ENCODE measurements at places on chromosomes 5 and 9. TPM values are rescaled to one million over a fixed set of nuclear protein-coding genes. Genes with fewer than 3 reads are reported as not detected.

GRXCR2 gene
- not detected for total RNA-seq

- no peak for DNase-seq
These were observed 2.9 kb downstream of the KCNV2 start for GRCh38 chr9:2720179-2720654.

DNA sequence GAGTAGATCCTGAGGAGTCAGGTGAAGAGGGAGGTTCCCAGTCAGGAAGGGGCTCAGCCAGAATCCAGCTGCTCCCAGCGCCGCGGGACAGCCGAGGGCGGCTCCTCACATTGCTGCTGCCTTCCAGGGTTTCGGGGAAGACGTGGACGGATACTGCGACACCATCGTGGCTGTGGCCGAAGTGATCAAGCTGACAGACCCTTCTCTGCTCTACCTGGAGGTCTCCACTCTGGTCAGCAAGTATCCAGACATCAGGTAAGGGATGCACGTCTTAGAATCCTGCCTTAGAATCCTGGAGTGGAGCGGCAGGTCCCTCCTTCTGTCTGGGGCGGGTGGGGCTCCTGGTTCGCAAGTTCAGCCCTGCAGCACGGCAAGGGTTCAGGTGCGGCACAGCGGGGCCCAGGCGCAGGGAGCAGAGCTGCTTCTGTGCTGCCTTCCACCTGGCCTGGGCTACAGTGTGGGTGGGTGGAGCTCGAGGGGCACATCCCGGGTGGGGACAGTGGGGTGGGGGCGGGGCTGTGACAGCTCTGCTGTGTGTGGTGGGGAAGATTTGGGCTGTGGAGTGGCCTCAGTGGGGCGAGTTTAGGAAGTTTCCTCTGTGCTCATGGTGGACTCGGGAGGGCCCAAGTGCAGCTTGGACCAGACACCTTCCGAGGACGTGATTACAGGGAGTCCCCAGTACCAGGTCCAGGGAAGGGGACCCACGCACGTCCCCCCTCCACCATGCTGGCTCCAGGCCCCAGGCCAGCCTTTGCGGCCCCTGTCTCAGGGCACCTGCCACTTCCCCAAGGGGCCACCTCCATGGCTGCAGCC lies 22.8 kb downstream of the EXOC3 start:
- DNase-seq, result no peak

GRCh38 chr5:79346420-79346824 lies 110.5 kb downstream of the JMY start:
- no peak for DNase-seq

CARTPT gene
- not detected for total RNA-seq

- DNase-seq, result no peak
These were observed 66.1 kb downstream of the PAX5 start for GRCh38 chr9:36967997-36968396.

PCDHGB7 gene
- 7.0 TPM for total RNA-seq

PCDHGA10 gene
- total RNA-seq, result 18.4 TPM

- no peak for DNase-seq
These were observed 26.5 kb downstream of the NANS start for GRCh38 chr9:98083061-98083501.

DNA sequence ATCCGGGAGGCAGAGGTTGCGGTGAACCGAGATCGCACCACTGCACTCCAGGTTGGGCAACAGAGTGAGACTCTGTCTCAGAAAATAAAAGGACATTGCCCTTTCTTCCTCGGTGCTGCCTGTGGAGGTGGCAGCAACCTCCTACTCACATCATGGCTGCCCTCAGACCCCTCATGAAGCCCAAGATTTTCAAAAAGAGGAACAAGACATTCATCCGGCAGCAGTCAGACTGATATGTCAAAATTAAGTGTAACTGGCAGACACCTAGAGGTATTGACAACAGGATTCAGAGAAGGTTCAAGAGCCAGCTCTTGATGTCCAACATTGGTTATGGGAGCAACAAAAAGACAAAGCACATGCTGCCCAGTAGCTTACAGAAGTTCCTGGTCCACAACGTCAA lies 12.6 kb upstream of the PAX5 start:
- no peak for DNase-seq

DMRT2 gene
- total RNA-seq, result 0.55 TPM

DNA sequence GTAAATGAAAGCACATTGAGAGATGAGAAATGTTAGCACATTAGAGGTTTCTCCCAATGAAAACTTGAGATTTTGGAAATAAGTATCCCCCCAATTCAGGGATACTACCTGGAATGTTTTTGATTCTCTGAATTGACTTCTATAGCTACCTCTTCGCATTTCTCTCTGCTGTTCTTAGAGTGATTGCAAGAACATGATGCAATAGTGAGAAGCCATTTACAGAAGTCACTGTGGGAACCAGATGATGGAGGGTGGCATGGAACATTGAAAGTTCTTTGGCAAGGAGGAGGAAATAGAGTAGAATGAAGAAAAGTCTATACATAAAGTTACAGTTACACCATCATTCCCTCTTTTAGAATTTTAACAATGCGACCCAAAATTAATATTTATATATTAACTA lies 9.2 kb downstream of the NPR3 start:
- no peak for DNase-seq

GRCh38 chr5:93721071-93721470 lies 20.3 kb downstream of the POU5F2 start:
- DNase-seq, result no peak

- DNase-seq, result no peak
These were observed 15.7 kb downstream of the USP20 start for GRCh38 chr9:129850821-129851550.

GRCh38 chr5:14464671-14465070 lies 116.9 kb upstream of the OTULINL start:
- no peak for DNase-seq

RNF180 gene
- 5.0 TPM for total RNA-seq

- no peak for DNase-seq
These were observed 719.0 kb downstream of the PTPRD start for GRCh38 chr9:9893837-9894236.

SH3GL2 gene
- total RNA-seq, result 1.1 TPM

GRCh38 chr9:132789719-132790118 lies 88.4 kb downstream of the AK8 start:
- no peak for DNase-seq

GRCh38 chr5:120062515-120062917 lies 401.6 kb upstream of the PRR16 start:
- DNase-seq, result no peak

N4BP3 gene
- 1.4 TPM for total RNA-seq

- no peak for DNase-seq
These were observed 1075.9 kb downstream of the NR2F1-AS1 start for GRCh38 chr5:92505145-92505544.

SLC45A2 gene
- 0.36 TPM for total RNA-seq

IFNB1 gene
- total RNA-seq, result not detected

DNA sequence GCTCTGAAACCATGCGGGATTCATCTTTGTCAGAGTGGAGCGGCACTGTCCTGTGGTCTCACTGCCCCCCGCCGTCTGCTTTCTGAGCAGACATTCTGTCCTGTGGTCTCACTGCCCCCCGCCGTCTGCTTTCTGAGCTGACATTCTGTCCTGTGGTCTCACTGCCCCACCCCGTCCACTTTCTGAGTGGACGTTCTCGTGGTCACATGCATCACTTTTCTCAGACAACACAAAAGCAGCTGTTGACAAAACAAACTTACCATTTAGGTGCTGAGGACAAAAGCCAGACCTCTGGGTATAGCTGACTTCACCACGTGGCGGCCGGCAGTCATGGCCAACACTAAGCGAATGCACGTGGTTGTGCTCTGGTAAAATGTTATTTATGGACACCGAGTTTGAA lies 2.8 kb downstream of the LRRC14B start:
- DNase-seq, result no peak

- no peak for DNase-seq
These were observed 64.1 kb downstream of the AMBP start for GRCh38 chr9:114014044-114014443.

GRCh38 chr9:126419475-126419874 lies 92.8 kb downstream of the MVB12B start:
- no peak for DNase-seq

- no peak for DNase-seq
These were observed 17.3 kb downstream of the VAV2 start for GRCh38 chr9:133974631-133975341.

- DNase-seq, result no peak
These were observed 99.7 kb upstream of the KIF2A start for GRCh38 chr5:62206150-62206829.

- no peak for DNase-seq
These were observed 54.8 kb upstream of the HMHB1 start for GRCh38 chr5:143757116-143757515.

SPINK7 gene
- total RNA-seq, result not detected

DNA sequence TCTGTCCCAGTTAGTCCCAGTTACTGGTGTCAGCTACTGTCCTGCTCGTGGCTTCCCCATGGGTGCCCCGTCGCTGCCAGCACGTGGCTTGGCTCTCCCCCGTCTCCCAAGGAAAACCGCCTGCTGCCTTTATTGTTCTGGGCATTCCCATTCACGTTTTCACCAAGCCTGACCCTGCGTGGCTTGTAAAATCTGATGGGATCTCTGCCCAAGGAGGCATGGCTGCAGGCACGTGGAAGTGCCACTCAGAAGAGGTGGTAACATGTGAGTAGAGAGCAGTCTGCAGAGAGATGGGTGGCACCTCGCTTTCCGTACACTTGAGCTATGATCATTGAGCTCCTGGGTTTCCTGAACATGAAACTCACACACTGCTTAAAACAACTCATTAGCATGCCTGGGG lies 429.2 kb upstream of the KLF4 start:
- DNase-seq, result no peak

DNA sequence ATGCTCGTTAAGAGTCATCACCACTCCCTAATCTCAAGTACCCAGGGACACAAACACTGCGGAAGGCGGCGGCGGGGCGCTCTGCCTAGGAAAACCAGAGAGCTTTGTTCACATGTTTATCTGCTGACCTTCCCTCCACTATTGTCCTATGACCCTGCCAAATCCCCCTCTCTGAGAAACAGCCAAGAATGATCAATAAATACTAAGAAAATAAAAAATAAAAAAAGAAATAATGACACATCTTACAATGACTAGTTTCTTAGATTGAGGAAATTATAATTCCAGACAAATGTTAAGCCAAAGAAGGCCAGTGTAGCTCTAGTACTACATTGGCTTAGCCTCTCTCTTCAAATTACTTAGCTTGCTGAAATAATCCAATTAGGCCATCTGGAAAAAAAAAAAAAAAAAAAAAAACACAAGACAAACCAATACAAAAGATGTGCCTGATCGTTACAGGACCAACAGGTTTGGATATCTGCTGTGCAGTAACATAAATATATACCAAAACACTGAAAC lies 58.0 kb downstream of the ANXA2R start:
- no peak for DNase-seq

SH3TC2 gene
- total RNA-seq, result 9.3 TPM

- DNase-seq, result no peak
These were observed 232.0 kb upstream of the FBXL7 start for GRCh38 chr5:15267966-15268365.

DNA sequence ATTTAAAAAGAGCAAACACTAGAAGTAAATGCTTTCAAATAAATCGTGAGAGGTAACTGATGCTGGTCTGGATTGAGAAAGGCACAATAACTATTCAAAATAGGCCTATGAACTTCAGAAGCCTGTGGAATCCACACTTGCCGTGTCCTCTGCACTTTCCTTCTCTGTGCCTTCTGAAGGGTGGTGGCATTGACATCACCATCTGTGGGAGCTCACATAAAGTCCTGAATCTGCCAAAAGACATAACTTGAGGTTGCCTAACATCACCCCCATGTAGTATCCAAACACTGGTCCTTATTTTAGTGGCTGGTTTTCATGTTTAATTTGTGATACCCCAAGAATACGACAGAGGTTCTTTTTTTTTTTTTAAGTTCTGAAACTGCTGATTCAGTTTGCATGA lies 59.8 kb downstream of the IRF1 start:
- no peak for DNase-seq

PPP1R2B gene
- total RNA-seq, result not detected

FGF1 gene
- total RNA-seq, result not detected

DNA sequence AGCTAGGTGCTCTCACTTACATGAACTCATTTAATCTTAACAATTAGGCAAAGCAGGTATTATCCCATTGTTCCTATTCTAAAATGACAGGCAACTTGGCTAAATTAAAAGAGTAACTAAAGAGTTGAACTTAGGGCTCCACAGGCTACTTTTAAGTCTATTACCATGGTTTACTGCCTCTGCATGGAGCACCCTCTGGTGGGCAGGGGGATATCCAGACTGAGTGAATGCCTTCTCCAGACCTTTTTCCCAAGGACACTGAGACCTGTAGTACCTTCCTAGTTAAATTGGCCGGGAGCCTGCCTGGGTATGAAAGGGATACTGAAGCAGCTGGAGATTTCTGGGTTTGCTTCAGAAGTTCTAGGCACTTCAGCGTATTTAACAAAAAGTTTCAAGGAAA lies 238.1 kb downstream of the ELAVL2 start:
- no peak for DNase-seq

VLDLR gene
- total RNA-seq, result 20.3 TPM

DNA sequence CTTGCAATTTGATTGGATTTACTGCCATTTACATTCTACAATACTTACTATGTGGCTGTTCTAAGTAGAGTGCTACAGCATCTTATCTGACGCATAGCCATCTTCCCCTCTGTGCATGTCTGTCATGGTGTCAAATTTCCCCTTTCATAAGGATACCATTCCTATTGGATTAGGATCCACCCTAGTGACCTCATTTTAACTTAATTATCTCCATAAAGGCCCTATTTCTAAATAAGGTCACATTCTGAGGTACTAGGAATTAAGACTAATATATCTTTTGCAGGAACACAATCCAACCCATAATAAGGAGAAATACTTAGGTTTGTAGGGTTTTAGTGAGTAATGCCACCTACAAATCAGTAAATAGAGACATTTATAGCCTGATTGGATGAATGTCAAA lies 268.0 kb downstream of the ADAMTSL1 start:
- DNase-seq, result no peak

- DNase-seq, result no peak
These were observed 116.7 kb downstream of the ROR2 start for GRCh38 chr9:91833096-91833877.

GRCh38 chr5:178155065-178155464 lies 1.4 kb upstream of the NHP2 start:
- DNase-seq, result no peak

GRCh38 chr9:95875305-95876137 lies at the start of gene ERCC6L2:
ERCC6L2 (plus strand) TSS chr9:95875691; CDS start chr9:95876039, 348 bp downstream.
- peak; percentile 94 for DNase-seq

CDK9 gene
- total RNA-seq, result 77.0 TPM

- DNase-seq, result no peak
These were observed 2.5 kb downstream of the SH3TC2 start for GRCh38 chr5:149060325-149060724.

- peak; percentile 7 for DNase-seq
These were observed 19.8 kb downstream of the IL12B start for GRCh38 chr5:159310511-159310910.

DNA sequence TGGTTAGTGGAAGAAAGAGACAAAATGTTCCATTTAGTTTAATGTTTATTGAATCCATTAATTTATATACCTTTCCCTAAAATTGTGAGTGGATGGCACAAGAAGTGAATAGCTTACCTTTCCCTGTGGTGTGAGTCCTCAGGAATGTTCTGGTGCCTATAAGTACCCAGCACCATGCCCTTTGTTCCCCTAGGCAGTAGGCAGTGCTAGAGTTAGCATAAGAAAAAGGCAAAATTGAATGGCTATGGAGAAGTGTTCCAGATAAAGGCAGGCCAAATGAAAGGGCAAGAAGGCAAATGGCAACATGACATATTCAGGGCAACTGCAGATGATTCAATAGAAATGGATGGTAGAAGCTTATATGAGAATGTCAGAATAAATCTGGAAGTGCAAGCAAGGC lies 370.8 kb upstream of the PTGER4 start:
- no peak for DNase-seq

All from neural crest cell (in vitro differentiated cells).